Pulmonary artery endothelial cell (primary cell): ENCODE measurements at places on chromosomes 13 and 19. TPM values are rescaled to one million over a fixed set of nuclear protein-coding genes. Genes with fewer than 3 reads are reported as not detected.

DNA sequence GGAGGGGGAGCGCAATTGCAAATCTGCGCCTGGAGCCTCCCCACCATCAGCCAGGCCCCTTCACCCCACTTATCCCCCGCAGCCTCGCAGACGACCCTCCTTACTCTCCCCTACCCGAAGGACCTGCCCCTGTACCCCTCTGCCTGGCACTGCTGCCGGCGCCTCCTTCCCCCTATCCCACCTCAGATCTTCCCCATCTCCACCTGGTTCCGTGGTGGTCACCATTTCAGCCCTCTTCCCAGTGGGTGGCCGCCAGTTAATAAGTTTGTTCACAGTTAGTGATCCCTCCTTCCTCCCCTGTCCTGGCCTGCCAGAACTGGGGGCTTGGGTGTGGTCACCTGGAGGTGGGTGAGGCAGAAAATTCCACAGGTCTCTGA lies 397 bp downstream of the SLC44A2 start:
- no peak for DNase-seq

DNA sequence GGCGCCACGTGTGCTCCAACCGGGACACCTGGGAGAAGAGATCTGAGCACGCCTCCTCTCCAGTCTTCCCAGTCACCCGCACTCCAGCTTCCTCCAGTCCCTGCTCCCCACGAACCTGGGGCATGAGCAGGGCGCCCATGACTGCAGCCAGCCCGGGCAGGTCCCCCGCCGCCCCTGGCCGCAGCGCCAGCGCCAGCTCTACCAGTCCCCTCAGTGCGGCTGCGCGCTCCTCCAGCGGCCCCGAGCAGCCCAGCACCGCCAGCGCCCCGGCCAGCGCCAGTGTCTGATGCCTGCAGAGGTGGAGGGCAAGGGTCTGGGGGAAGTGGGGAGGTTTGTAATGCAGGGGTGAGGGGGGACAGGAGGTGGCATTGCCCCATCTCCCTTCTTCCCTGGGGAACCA lies 13.1 kb downstream of the SH2D3A start:
- DNase-seq = no peak

- no peak for DNase-seq
Measured at GRCh38 chr13:105048677-105049076, 1486.8 kb downstream of the EFNB2 start.

DNA sequence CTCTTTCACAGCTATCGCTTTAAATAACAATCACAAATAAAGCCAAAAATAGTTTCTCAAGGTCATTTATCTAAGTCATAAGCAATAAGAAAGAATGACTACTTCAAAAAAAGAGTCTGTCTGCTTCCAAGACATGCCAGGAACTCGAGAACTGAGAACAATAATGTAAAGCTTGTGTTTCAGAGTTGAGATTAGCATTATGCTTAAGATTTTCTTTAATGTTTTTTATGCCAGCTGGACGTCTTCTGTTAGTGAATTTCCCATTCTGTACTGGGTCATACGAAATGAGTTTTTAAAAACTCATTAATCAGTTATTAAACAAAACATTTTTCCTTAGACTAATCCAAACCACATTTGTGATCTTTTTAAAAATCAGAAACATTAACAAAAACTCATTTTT lies 3.2 kb upstream of the SPRYD7 start:
- DNase-seq = no peak

DNA sequence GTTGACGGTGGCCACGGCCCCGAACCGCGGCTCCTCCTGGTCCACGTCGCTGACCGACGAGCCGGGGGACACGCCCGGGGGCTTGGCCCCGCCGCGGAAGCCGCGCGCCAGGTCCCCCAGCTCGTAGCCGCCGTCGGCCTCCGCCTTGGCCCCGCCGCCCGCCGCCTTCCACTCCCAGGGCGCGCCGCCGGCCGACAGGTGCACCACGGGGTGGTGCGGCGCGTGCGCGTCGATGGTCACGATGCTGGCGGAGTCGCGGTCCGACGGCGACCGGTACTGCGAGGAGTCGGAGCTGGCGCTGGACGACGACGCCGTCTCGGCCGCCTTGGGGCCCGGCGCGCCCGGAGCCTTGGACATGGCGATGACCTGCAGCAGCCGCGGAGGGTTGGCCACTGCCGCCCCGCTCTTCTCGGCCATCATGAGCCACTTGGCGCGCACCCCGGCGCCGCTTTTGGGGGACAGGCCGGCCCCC lies 9.0 kb downstream of the PLPPR3 start:
- DNase-seq = no peak

GRCh38 chr19:58555369-58555885 lies 522 bp upstream of the CHMP2A start:
- DNase-seq = no peak

- DNase-seq = no peak
Measured at GRCh38 chr13:51025245-51025905, 85.7 kb downstream of the C13orf42 start.

DNA sequence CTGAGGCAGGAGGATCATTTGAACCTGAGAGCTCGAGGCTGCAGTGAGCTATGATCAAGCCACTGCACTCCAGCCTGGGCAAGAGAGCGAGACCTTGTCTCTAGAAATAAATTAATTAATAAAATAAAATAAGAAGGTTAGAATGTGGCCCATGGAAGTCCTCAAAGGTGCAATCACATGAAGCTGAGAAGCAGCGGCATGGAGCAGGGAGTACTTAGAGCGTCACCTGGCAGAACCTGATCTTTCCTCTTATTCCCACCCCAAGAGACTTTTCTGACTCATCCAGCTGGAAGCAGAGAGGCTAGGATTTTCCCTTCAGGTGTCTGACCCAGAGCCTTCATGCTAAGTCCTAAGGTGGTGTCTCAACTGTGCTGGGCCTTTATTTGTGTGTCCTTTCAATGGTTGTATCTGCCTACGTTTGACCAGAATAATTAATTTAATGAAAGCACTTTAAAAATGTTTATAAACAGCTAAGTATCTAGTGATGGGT lies 8.9 kb upstream of the MRPS31 start:
- DNase-seq = no peak

The LGI4 gene
- not detected in 2 replicates for total RNA-seq

GRCh38 chr19:45173816-45174215 lies 4.2 kb downstream of the TRAPPC6A start:
- DNase-seq = no peak

GRCh38 chr19:49497047-49497788 lies 984 bp downstream of the RPS11 start:
- no peak for DNase-seq

The FRY gene
- total RNA-seq = 68.7 and 98.7 TPM in 2 replicates

The ZNF442 gene
- total RNA-seq = 0.92 and 2.8 TPM in 2 replicates

The GPC6 gene
- total RNA-seq = under 0.01 TPM in 1 of 2 replicates, not detected in the other

- no peak for DNase-seq
Measured at GRCh38 chr13:42561752-42562467, 12.0 kb upstream of the TNFSF11 start.

- DNase-seq = no peak
Measured at GRCh38 chr13:90622541-90622940, 724.9 kb upstream of the MIR17HG start.

DNA sequence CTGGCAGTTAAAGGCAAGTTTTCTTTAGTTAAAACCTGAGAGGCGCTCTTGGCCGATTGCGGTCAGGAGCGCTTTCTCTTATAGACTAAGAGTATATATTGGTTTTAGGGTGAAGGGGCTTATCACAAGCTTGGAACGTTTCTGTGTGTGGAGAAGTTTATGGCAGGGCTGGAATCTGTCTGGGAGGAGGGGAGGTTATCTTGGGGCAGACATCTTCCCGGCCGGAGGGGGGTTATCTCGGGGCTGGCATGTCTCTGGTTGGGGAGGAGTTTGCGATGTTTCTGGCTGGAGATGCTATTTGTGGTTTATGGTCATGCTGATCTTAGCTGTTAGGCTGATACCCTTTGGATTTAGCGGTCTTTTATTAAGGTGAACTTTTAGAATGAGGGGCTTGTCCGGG lies 18.3 kb downstream of the KDM4B start:
- DNase-seq = no peak

DNA sequence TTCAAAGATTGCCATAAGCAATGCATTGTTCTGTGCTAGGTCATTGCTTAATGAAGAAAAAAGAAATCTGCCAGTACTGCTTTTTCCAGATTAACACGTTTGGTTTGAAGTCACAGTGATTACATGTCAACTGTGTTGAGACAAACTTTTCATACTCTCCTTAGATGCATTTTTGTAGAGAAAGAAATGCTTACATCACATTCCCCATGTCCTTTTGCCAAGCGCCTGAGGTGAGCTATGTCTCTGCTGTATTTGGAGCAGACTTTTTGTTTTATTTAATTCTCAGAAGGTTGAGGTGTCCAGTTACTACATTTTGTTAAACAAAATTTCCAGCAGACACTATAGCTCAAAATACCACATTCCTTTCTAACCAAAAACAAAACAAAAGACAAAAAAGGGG lies 16.2 kb downstream of the LACC1 start:
- DNase-seq = no peak
